CD4-positive, alpha-beta T cell treated with Interleukin-1 beta for 1 hour (primary cell): ENCODE measurements at places on chromosomes 4 and X.
A peak's percentile ranks its signal among the peaks of the same experiment; 100 is the strongest.

DNA sequence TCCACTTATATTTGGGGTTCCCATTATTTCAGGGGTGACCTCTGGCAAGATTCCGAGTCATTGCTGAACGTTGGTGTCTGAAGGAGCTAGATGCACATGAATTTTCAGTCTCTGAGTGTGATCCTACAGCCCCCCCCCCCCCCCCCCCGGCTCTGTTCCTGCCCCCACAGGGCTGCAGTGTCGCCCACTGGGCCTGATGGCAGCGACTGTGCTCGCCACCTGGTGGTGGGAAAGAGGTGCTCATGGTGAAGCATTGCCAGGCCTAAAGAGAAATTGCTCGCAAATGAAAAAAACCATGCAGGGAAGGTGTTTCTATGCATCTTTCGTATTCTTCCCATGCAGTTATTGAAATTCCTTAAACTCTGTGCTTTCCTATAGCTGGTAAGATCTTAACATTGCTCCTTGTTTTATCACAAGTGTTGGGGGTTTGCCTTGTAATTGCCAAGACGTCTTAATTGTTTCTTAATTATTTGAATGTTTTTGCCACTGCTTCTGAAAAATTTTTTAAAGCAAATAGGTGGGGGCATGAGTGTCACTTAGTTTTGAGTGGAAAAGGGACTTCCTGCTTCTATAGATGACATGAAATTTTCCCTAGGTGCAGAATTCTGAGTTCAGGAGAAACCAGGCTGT, 63.2 kb downstream of the CLDN22 start:
- DNase-seq, result peak; percentile 29

GRCh38 chr4:101421386-101421785, 74.1 kb upstream of the PPP3CA start:
- DNase-seq, result no peak

DNA sequence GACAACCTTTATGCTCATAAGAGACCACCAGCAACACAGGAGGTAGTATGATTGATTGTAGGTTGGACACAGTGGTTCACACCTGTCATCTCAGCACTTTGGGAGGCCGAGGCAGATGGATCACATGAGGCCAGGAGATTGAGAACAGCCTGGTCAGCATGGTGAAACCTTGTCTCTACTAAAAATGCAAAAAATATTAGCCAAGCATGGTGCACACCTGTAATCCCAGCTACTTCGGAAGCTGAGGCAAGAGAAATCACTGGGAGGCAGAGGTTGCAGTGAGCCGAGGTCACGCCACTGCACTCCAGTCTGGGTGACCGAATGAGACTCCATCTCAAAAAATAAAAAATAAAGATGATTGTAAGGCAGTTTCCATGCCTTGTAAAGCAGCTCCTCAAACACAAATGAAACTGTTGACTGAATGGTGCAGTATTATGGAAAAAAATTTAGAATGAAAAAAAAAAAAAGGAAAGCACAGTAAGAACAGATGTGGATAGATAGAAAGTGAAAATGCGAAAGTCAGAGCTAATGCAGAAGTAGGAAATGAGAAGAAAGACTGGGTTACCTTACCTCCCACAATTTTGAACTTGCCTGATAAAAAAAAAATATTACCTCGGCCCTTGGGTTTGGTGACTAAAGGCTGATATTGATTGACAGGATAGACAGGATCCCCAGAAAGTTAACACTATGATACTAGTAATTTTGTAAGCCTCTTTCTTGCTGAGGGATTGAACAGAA, 249.2 kb upstream of the TRAM1L1 start:
- no peak for DNase-seq

DNA sequence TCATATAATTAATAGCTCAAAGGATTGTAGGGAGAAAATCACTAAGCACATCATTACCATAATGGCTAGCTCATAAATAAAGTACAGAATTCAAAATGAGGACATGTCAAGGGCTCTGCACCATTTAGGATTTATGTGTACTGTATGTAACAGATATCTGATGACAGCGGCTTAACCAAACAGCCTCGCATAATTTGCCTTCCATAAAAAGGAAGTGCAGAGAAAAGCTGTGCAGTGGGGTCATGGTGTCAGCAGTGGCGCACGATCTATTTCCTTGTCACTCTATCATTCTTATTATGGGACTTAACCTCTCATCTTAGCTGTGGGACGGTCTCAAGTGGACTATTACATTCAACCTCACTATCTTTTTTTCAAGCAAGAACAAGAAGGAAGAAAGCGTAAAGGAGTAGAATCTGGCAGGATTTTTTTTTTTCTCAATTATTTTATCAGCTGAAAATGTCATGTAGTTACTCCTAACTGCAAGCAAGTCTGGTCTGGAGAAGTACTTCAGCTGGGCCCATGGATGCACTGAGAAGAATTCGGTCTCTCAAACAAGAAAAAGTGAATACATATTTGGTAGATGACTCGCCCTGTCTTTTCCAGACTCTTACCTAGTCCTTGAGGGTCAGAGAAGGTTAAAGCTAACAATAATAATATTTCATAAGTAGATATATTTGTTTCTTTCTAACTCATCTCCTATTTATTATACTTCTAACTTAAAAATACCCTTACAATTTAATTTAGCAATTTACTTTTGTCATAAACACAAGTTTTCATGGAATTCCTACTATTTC, 94.6 kb downstream of the COX18 start:
- DNase-seq, result no peak

DNA sequence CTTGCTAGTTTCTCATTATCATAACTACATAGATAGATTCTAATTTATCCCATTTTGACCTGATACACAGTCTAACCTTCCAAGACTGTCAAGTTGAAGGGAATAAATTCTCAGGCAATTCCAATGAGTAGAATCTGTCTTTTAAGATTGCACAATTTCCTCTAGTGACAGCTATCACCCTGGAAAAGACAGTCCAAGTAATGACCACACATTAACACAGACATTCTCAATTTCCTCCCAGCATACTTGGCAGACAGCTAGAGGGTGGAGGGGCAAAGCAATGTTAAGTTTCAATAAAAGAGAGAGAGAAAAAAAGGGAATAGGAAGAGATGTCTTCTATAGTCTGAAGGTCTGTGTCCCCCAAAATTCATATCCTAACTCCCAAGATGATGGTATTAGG, 234.7 kb downstream of the LDB2 start:
- DNase-seq, result no peak

- DNase-seq, result no peak
Measured at GRCh38 chr4:122622400-122622799, 1.5 kb upstream of the IL21 start.

GRCh38 chr4:123417813-123418212, 21.2 kb downstream of the SPRY1 start:
- DNase-seq, result no peak

DNA sequence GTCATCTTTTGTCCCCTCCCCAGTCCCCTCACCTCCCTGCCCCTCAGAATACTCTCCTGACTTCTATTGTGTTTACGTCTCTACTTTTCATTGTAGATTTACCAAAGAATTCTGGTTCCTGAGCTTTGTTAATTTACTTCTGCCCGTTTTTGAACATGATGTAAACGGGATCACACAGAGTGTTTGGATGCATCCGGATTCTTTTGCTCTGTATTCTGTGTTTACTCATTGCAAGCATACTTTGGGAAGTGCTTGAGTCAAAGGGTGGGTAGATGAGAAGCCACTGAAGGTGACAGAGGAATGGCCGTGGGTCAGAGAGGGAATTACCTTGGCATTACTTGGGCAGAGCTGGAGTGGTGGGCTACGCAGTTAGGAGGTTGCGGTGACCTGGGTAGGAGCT, 18.0 kb downstream of the CLCN4 start:
- no peak for DNase-seq

DNA sequence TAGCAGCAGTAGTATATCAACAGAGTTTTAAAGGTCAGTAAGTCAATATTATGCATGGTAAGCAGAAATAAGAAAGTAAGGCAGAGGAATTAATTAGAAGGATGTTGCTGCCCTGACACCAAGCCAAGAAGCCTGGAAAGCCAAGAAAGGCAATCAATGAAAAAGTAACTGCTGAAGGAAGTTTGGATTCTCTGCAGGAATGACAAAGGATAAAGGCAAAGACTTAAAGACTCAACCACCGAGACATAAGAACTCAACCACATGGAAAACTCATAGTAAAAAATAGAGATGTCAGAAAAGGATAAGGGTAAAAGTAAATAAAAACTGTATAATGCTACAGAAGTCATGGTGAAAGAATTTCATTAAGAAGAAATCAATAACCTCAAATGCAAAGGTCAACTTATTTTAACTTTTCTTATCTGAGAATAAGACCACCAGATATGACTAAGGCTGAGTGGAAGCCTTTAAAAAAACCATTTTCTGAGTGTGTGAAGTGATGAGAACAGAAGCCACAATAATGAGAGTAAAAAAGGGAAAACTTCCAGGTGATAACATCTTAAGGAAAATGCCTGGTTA, 55.2 kb downstream of the NEK1 start:
- DNase-seq, result no peak
